ENCODE measurements at places on chromosomes 13 and 19.
A peak's percentile ranks its signal among the peaks of the same experiment; 100 is the strongest.

- DNase-seq: peak; percentile 41
Measured at GRCh38 chr19:35295792-35296462, 4.0 kb downstream of the MAG start.

DNA sequence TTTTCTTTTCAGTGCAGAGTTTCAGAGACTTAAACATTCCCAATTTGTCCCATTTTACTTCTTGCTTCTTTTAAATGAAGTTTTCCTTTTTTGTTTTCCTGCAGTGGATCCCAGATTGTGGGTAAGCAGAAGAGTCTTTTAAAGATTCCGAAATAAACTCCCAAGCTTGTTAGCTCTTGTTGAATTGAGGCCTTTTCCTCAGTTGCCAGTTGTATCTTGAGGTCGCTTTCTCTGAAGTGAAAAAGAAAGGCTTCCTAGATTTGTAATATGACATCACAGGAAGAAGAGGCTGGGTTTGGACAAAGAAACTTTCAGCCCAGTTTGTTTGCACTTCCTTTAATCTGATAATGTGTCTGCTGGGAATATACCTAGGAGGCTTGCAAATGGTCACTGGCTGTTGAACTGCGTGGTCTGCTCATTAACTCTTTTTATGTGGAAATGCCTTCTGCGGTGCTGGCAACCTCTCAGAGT, at the start of gene LPAR6:
Gene LPAR6 (minus strand): TSS at position 233 of the 471 bp plus-strand sequence. CDS start 690 bp downstream, outside the sequence.
- peak; percentile 74 for DNase-seq

DNA sequence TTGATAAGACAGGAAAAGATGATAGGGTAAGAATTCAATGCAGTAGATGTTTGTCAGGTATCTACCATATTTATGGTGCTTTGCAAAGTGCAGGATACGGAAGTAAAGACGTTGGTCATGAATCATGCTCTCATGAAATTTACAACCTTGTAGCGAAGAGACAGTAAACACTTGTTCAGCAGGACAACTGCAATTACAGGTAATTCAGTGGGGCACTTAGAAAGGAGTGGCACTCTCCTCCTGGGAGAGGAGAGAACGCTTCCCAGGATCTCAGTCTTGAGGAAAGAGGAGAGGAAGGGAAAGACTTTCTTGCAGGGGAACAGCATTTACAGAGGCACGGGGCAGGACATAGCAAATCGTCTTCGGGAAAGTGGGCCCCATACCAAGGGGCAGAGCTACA, 46.4 kb downstream of the SOX1 start:
- DNase-seq: no peak

GRCh38 chr13:31627097-31627845, 112.1 kb upstream of the RXFP2 start:
- no peak for DNase-seq

GRCh38 chr19:17947815-17948513, 15.1 kb downstream of the CCDC124 start:
- peak; percentile 95 for DNase-seq

DNA sequence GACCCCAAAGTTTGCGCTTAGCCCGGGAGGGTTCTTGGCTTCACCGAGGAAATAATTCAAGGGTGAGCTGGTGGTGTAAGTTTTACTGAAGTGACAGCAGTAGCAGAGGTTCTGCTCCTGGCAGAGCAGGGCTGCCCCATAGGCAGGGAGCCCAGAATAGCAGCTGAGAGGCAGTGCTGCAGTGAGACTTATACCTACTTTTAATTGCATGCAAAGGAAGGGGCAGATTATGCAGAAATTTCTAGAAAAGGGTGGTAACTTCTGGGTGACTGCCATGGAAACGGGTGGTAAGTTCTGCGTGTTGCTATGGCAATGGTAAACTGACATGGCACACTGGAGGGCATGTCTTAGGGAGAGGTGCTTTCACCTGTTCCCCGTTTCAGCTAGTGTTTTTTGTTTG, 17.5 kb upstream of the CAMSAP3 start:
- no peak for DNase-seq

GRCh38 chr13:31168736-31169135, 7.0 kb upstream of the HSPH1 start:
- no peak for DNase-seq

- DNase-seq: no peak
Measured at GRCh38 chr13:50072676-50073075, 57.4 kb downstream of the KCNRG start.

DNA sequence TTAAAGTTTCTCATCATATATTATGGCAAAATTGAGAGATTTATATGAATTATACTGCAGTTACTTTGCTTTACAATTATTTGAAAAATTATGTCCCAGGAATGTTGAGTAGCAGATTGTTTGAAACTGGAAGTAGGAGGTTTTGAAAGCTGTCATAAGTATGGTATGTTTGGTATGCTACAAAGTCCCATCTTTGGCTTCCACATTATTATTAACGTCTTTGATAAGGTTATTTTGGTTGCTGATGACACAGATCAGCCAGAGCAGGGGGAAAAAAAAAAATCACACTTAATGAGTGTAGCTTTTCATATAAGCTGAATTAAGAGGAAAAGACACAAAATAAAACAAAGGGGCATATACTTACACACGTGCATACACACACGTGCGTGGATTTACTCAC, 130.1 kb downstream of the SLITRK1 start:
- no peak for DNase-seq

DNA sequence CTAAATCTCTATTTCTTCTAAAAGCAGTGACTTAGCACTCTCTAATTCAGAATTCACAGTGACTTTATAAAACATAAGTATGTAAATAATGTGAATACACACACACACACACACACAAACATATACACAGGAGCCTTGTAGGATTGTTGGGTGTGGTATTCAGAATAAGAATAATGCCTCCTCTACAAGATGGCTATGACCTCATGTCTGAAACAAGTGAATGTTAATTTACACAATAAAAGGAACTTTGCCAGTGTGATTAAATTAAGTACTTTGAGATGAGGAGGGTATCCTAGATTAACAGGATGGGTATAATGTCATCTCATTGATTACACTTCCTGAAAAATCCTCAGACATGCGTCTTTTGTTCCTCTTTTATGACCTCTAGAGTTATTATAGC, 234.6 kb downstream of the SLITRK6 start:
- no peak for DNase-seq

GRCh38 chr13:114059946-114060860, 72.2 kb downstream of the RASA3 start:
- peak; percentile 69 for DNase-seq

- DNase-seq: no peak
Measured at GRCh38 chr13:102677122-102677521, 17.7 kb downstream of the METTL21C start.

DNA sequence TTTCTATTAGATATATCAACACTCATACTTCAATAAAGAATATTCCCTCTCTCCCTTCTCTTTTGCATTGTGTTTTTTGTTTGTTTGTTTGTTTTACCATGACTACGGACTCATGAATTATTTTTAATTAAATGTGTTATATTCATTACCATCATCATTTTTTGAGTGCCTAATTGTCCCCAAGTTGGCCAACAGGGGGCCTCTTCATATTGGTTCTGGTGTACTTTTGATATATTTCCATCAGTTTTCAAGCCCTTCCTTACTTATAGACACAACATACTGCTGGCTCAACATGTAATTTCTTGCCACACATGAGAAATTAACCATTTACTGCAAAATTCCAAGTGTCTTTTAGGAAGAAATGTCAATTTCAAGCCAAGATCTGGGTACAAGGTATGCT, 54.5 kb upstream of the GPC6 start:
- DNase-seq: no peak

- no peak for DNase-seq
Measured at GRCh38 chr19:29489172-29489951, 36.4 kb upstream of the VSTM2B start.

GRCh38 chr13:98279473-98280175, 102.6 kb upstream of the RNF113B start:
- no peak for DNase-seq

- DNase-seq: peak; percentile 98
Measured at GRCh38 chr19:20923077-20923871, at the start of gene ZNF85. ZNF85 (plus strand) TSS chr19:20923251; CDS start chr19:20923401, 150 bp downstream.

GRCh38 chr19:35098413-35099049, 17.1 kb upstream of the FXYD3 start:
- no peak for DNase-seq

- no peak for DNase-seq
Measured at GRCh38 chr19:11674067-11674492, 64.7 kb downstream of the ZNF823 start.

DNA sequence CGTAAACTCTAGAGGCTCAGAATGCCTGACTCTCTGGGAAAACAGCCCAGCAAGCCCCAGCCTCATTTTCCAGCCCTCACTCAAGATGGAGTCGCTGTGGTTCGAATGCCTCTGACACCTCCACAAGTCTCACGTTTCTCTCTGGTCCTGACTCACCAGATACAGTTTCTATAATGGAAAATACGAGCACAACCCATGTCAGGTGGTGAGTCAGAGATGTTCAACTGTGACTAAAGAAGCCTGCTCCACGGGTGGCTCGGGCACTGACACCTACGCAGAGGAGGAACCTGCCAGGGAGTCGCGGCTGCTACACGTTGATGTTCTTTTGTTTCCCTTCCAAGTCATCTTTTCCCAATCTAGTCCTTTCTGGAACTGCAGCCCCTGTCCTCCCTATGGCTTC, 87.1 kb upstream of the STK24 start:
- no peak for DNase-seq

DNA sequence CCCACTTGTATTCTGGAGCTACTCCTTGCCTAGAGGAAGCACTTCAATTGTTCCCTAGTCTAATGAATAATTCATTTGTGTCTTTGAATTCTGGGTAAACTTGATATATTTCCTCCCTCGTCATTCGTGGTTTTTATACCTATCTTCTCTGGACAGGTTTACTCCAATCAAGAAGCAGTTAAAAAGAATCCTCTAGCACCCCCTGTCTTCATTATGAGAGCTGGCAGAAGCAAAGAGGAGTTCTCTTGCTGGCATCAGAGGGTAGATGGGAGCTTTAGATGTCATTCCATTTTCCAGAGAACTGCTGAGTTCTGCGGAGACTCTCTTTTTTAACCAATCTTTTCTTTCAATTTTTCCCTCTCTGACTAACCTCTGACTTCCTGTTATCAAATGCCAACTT, 627.7 kb downstream of the FGF9 start:
- no peak for DNase-seq

DNA sequence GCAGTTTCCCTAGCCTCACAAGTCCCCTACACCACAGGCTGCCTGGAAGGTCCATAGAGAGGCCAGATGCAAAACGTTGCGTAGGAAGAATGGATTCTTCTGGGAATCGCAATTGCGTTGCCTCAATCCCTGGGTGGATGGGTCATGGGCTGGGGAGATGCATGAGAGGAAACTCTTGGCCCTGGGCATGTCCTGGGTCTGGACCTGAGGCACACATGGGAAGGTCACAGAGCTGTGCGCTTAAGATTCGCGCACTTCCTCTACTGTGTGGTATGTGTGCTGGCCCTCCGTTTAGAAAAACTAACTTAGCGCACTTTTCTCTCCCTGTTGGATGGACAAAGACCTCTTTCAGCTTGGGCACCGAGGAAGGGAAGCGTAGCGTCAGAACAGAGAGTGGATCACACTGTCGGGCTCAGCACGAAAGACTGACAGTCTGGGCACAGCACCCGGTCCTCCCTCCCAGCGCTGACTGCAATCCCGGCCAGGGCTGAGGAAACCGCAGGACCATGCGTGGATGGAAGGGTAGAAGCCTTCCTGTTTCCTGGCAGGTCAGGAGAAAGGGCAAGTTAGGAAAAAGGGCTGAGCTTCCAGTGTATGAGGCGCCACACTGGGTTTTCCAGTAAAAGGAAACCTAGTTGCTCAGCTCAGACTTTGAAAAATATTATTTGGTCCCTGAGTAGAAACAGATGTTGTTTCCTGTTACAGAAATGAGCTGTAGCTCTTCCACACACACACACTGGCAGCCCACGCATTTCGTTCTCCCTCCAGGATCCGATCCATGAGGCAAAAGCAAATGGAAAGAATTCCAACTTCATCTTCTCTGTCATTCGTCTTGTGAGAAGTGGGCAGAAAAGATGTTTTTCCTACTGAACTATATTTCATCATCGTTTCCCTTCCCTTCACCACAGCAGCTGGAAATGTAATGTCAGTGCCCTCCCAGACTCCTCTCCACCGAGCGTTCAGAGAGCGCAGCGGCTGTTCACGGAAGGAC, 86.0 kb downstream of the ING1 start:
- DNase-seq: no peak

GRCh38 chr19:34120846-34121639, 51.3 kb upstream of the LSM14A start:
- peak; percentile 49 for DNase-seq

DNA sequence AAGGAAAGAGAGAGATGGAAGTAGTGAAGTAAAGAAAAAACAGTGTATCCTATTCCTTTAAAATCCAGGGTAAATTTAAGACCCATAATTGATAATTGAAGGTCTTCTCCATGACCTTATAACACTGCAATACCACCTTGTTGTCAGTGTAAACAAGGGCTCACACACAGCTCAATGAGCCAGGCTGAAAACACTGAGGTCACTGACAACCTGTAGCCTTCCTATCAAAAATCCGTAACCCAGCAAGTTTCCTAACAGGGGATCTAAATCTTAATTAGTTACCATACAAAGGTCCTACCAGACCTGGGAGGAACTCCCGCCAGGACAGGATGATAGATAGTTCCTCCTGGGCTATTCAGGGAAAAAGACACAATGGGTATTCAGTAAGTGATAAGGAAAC, 1677.1 kb downstream of the OLFM4 start:
- DNase-seq: peak; percentile 64

- no peak for DNase-seq
Measured at GRCh38 chr19:3480383-3481091, at the start of gene SMIM24. SMIM24 (minus strand) TSS chr19:3480525; CDS start chr19:3480463, 62 bp downstream.

- no peak for DNase-seq
Measured at GRCh38 chr19:53381376-53381775, 13.6 kb upstream of the ZNF765 start.

DNA sequence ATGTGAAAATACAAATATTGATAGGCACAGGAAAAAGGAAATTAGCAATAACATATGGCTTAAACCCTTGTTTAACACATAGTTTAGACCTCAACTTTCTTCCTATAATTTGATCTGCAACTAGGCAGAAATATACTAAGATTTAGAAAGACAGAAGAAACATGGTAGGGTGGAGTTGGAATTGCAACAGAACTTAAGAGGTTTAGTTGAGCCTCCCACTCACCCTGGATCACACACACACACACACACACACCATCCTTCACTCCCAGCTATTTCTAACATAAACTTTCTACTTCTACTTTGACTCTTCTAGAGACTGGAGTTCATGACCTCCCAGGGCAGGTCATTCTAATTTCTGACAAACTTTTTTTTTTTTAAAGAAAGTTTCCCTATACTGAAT, 47.4 kb downstream of the FLT3 start:
- DNase-seq: no peak
